T47D (cell line): ENCODE measurements at places on chromosomes 4 and X.

DNA sequence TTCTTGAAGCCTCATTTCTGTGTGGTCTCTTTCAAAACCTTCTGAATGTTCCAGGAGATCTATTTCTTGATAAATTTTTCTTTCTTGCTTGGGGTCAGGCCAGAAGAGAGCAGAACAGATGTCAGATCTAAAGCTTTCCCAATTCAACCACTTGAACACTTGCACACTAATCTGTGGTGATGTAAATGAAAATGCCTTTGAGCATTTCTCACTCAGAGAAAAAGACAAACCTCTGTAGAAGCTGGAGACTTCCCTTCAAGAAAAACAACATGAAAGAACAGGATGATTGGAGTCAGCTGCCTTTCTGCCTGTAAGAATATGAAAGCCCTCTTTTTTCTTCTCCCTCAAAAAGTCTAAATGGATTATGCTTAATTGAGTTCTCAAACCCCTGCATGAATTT, 11.2 kb downstream of the IGFBP7 start:
- DNase-seq, result no peak

- no peak for DNase-seq
These were observed 173.8 kb upstream of the SCML1 start for GRCh38 chrX:17563515-17563914.

DNA sequence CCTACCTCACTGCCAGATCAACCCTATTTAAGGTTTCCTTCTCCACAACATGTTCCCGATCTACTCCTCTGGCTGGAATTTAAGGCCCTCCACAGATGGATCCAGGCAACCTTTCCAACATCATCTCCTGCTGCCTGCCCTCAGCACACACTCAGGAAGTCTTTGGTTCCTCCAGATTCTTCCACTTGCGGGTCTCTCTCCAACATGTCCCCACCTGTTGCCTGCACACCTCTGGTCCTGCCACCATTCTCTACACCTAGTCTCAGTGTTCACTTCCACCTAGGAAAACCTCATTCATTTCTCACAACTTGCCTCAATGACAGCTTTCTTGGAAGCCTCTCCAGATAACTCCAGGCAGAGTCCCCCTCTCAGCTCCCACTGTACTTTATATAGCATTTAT, 80.1 kb downstream of the RTL5 start:
- no peak for DNase-seq

DNA sequence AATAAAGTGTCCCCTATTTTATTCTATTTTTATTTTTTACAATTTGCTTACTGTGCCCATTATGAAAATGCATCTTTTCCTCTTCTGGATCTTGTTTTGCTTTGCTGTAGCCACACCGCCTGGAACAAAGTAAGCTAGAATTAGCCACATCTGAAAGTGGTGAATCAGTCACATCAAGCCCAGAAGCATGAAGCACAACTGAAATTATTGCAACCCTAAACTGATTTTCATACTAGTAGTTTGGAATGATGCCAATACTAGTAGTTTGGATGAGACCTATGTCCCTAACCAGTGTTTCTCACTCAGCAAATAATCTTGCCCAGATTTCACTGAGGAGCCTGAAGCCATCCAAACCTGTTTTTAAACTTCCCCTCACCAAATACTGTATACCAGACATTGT, 303.0 kb downstream of the EPHA5 start:
- peak; percentile 1 for DNase-seq

GRCh38 chr4:153538487-153539357, 72.6 kb downstream of the TMEM131L start:
- DNase-seq, result no peak

DNA sequence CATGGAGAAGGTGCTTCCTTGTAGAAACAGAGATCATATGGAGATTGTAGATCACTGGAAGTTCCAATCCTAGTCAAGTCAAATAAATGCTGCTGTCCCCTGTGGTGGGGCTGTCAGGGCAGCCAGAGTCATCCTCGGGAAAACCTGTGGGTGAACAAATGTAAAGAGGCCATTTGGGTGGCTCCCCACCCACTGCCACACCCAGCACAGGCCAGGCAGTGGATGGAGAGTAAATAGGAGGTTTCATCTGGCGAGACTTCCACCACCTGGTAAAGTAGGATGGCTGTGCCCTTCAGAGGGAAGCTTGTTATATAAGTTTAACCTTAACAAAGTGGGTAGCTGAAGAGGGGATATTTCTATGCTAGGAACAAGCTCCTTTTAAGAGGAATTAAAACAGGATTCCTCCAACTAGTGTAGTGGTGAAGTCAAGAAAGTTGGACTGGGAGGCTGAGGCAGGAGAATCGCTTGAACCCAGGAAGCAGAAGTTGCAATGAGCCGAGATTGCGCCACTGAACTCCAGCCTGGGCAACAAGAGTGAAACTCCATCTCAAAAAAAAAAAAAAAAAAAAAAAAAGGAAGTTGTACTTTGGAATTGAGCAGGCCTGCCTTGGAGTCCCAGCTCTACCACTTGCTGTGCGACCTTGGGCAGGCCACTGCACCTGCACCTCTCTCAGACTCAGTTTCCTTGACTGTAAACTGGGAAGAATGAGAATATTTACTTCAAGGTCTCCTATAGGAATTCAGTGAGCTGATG, 273.7 kb downstream of the PTTG2 start:
- DNase-seq, result no peak

DNA sequence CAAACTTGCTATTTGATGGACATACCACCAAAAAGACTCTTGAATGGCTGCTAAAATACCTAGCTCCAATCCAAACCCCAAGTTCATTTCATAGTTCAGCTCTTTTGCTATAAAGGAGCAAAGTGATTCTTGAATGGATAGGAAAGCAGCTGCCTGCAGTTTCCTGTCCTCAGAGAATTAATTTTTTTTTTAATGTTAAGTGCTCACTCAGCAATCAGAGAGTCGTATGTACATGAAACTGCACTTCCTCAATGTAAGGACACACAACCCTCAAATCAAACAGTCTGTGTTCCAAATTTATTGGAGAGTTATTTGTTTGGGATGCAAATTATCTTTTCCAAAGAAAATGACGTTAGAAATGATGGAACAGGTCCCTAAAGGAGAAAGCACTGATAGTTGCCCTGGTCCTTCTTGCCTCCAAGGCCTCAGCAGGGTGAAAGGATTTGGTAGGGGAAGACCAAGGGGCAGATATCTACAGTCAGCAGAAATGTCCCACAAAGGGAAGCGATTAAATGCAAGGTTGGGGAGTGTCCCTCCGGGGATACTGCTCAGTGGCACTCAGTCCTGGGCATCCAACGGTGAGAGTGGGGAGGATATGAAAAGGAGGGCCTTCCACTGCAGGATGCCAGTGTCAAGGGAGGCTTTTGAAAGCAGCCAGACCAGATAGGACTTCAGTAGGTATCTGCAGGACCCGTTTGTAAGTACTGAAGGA, 67.2 kb upstream of the RASGEF1B start:
- DNase-seq, result no peak

DNA sequence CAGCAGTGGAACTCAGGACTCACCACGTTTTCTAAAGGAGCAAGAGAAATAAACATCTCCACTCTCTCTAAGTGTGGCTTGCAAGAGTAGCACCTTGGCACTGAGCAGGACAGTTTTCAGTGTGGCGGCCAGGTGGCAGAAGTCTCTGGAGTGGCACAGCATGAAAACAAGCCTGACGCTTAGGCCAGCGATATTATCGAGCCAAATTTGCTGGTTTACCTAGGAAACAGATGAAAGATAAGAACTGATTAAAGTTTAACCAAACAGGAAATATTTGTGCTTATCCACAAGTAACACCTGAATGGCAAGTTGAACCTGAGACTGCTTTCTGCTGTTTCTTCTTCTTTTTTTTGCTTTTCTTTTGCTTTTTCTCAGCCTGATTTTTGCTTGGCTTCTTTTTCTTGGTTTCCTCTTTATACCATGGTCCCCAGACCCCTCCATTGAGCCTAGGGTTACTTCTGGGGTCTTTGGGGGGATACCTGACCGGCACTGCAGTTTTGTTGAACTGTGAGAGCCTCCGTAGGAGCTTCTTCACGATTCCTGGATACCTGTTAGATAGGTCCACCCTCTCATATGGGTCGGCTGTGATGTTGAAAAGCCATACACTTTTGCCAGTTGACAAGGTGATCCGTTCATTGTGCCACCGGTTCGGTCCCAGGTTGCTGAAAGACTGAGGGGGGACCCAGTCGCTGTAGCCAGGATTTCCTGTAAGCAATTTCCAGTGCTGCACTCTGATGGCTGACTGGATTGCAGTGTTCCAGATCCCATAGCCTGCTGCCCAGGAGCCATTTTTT, 77.3 kb downstream of the ARSJ start:
- DNase-seq, result peak; percentile 16

DNA sequence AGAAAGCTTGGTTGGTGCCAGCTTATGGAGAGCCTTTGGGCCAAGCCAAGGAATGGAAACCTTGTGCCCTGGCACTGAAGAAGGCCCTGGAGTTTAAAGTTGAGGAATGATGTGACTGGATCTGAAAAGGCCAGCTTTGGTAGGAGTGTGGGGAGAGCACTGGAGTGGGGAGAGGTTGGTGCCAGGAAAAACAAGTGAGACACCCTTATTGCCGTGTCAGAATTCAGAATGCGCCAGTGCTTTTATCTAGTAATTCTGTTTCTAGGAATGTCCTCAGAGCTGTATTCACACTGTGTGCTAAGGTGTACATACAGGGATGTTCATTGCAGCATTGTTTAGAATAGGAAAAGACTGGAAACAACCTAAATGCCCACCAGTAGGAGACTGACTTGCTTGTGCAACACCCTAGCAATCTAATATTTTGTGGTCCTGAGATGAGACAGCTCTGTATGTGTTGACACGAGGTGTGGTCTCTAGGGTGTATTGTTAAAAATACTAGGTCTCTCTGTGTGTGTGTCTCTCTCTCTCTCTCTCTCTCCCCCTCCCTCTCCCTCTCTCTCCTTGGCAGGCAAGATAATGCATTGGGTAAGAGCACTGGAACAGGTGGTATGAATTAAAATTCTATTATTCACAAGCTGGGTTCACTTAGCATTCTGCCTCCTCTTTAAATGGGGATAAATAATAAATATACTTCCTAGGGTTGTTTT, 107.8 kb downstream of the GATB start:
- DNase-seq, result no peak

DNA sequence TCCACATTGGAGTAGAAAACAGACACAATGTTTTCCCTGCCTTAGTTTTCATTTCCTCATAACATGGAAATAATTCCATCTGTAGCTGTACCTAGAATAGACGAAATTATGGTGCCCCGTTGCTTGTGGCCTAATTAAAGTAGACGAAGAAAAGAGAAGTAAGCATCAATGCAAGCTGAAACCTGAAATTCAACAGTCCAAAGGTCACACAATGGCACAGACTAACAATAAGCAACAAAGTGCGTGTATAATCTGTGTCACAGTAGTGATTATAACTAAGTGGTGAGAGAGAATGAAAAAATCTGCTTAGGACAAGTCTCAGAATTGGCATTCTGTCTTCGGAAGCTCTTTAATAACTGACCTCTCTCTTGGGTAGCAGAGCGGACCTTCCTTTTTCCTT, 24.3 kb downstream of the MAGEB17 start:
- DNase-seq, result no peak
